ENCODE measurements at places on chromosomes 13 and 19.
A peak's percentile ranks its signal among the peaks of the same experiment; 100 is the strongest.

DNA sequence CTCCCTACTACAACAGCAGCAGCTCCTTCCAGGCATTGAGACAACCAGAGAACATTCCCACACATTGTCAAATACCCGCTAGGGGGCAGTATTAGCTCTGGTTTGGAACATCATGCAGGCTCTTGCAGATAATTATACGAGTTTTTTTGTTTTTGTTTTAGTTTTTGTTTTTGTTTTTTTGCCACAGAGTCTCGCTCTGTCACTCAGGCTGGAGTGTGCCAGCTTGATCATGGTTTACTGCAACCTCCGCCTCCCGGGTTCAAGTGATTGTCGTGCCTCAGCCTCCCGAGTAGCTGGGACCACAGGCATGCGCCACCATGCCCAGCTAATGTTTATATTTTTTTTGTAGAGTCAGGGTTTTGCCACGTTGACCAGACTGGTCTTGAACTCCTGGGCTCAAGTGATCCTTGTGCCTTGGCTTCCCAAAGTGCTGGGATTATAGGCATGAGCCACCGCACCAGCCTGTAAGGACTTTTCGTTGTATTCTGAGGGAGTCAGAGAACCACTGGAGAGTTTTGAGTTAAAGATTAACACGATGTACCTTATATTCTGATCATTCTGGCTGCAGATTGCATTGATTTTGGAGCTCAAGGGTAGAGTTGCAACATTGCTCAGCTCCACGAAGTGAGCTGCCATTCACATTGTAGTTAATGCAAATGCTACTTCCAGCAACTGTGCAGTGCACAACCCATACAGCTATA, 41.7 kb upstream of the CEACAM20 start:
- no peak for DNase-seq

DNA sequence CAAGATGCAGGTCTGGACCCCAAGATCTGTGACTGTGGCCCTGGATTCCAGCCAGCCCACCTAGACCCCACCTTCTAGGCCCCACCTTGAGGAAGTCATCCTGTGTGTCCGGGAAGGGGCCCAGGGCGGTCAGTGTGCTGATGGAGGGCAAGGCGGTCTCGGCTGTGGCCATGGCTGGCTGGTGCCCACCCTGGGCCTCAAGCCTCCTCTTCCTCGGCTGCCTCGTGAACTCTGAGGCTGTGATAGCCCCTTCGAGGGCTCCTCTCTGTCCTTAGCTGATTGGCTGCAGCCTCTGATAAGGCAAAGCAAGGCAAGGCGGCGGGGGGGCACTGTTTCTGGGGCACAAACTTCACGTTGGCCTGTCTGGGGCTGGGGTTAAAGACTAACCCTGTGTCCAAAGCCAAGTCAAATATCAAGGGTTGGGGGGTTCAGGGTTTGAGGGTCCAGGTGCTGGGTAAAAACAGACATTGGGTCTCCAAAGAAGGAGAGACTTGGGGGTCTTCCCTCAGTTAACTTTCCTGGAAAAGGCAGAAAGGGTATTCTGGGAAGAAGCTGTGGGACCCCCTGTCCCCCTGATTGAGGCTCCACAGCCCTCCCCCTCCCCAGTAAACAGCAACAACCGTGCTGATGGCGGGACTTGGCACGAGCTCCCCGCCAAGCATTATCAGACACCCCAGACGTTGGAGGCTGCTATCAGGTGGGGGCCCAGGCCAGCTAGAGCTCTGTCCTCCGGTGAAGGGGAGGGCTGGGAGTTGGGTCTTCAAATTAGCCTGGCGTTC, at the start of gene KLF1:
Gene KLF1 (minus strand): TSS at position 233 of the 779 bp plus-strand sequence. CDS start 61 bp downstream, at position 172.
- DNase-seq, result no peak

DNA sequence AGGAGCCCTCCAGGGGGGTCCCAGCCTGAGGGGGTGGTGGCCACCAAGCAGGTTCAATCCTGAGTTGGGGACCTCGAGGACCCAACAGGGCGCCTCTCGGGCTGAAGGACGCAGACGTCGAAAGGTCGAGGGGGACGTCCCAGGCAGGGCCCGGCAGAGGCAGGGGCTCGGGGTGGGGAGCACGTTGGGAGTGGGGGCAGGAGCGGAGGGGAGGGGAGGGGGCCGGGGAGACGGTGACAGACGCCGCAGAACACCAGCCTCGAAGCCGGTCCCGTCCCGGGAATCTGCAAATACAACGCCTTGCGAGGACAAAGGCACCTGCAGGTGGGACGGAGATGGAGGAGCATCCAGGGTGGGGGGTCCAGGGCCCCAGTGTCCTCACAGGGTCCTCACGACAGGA, 4.1 kb downstream of the FGF22 start:
- DNase-seq, result no peak

GRCh38 chr19:14337510-14337909, 43.7 kb upstream of the ADGRE5 start:
- DNase-seq, result peak; percentile 16

DNA sequence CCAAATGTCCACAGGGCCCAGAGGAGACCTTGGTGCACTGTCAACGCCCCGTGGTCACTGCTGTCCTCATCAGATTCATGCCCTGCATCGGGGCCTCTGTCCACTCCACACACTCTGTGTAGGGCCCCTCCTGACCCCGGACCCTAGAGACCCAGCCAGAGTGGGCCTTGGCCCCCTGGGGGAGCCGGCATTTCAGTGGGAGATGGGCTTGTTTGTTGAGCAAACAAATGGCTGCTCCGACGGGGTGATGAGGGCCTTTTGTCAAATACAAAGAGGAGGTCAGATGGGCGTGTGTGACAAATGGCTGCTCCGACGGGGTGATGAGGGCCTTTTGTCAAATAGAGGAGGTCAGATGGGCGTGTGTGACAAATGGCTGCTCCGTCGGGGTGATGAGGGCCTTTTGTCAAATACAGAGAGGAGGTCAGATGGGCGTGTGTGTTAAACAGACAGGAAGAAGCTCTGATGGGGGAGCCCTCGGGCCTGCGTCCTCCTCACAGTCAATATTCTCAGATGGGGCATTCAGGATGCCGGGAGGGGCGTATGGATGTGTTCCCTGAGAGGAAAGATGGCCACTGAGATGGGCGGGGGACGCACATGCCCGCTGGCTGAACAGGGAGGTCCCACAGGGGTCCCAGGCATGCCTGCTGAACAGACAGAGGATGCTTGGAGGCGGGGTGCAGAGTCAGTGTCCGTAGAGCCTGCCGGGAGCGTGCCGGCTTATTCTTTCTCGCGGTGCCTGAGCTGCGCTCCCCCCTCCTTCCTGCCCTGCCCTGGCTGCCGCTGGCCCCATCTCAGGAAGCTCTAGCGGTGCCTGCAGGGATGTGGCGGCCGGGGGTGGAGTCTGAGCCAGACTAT, 36.3 kb downstream of the SMIM24 start:
- no peak for DNase-seq

DNA sequence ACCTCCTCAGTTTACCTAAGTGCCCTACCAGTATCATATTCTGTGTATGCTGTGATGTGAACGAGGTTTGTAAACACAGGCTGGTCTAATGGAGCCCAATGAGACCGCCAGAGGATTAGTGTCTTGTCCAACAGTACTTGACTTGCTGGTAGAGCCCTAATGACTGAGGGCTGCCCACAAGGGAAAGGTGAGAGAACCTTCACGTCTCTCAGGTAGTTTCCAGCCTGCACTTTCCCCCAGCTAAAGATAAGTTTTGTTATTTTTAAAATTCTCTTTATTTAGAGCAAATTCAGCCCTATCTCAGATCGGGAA, 498 bp upstream of the RBM26 start:
- no peak for DNase-seq

Data from T-helper 22 cell (primary cell).